ENCODE measurements at places on chromosomes 6 and 20. TPM values are rescaled to one million over a fixed set of nuclear protein-coding genes. Genes with fewer than 3 reads are reported as not detected.

The SRSF12 gene
- not detected for total RNA-seq

The TRIM10 gene
- total RNA-seq: not detected

The PPP1R14C gene
- total RNA-seq: 116 TPM

The LIME1 gene
- 3.4 TPM for total RNA-seq

GRCh38 chr6:139940741-139941729, 566.6 kb upstream of the CITED2 start:
- no peaks in the 10 kb centered on the region for H3K27me3 ChIP-seq
- peak overlapping the region; percentile 44 for H3K27ac ChIP-seq
- H3K4me3 ChIP-seq: no peak overlapping the region
- H3K4me1 ChIP-seq: peaks cover 21% of the 10 kb centered on the region
- H3K36me3 ChIP-seq: no peaks in the 10 kb centered on the region
- no peak for DNase-seq
